ACHN (cell line): ENCODE measurements at places on chromosomes 5 and 9.
A peak's percentile ranks its signal among the peaks of the same experiment; 100 is the strongest.

DNA sequence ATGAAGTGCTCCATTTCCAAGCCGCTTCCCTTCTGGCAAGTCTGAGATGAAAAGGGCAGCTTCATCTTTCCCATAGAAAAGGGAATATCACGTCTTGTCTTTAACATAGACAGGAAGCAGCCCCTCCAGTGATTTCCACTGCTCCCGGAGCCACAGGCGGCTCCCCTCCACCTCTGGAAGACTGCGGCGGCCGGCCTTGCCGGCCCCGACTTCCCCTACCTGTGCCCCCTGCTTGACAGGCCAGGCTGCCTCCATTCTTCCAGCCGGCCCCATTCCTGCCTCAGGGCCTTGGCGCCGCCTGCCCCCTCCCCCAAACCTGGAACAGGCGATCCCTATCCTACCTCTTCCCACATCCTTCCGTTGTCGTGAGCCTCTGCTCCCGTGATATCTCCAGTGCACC, 141.8 kb downstream of the ZNF354C start:
- DNase-seq = no peak

DNA sequence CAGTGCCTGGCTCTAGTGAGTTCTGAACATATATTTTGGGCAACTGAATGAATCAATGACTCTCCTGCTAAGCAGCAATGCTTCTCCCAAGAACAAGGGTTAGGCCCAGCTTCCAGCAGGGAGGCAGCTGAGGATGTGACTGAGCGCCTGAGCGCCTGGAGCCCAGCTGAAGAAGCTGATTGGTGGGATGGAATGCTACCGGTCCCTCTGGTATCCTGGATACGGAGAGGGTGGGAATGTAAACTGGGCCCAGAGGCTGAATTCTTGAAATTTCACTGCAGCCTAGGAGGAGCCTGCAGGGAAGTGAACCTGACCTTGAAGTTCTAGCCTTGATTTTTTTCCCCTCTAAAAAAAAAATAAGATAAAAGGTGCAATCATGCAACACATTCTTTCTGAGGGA, 43.2 kb downstream of the WWC1 start:
- peak; percentile 85 for DNase-seq

DNA sequence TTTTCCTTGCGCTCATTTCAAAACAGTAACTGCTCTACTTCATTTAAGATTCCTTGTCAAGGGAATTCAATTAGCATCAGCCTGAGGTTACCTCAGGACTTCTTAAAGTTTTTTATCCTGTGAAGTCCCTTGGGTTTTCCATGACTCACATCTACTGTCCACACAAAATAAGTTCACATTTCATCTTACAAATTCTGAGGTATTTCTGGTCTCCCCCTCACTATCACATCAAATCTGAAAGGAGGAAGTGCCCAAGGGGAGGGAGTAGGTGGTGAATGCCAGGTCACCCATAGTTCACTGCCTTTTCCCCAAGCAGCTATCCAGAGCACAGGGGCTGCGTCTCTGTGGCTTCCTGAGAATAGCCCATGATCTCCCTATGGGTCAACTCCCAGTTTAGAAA, 227.1 kb upstream of the NREP start:
- no peak for DNase-seq

DNA sequence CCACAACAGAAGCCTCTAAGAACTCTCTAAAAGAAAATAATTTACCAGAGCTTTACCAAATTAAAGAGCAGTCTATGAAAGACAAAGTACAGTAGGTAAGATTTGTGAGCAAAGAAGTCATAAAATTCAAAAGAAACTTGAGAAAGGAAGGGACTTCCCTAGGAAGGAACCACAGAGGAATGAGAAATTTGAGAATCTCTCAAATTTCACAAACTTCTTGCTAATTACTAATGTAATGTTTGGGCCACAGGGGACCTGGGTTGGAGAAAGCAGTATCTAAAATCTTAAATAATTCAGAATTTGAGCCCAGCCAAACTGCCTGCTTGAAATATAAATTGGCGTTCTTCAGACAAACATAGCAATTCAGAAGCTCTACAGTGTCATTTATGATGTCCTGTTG, 225.0 kb upstream of the PRR16 start:
- DNase-seq = no peak

DNA sequence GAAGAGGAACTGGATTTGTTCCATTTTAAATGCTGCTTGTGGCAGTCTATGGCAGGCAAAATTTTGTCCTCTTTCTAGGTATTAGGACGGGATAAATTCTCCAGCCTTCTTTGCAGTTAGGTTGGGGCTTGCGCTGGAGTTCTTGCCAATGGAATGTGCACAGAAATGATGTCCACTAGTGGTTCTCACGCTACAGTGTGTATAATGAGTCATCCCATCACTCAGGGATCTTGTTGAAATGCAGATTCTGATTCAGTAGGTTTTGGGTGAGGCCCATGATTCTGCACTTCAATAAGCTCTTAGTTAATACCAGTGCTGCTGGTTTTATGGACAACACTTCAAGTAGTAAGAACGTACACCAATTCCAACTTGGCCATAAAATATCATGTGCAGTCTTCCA, 317.6 kb upstream of the KLF4 start:
- DNase-seq = no peak
